ENCODE measurements at places on chromosomes 1 and 21.

- peak; percentile 77 for DNase-seq
These were observed 827 bp downstream of the FMN2 start for GRCh38 chr1:240092301-240093119.

- DNase-seq = no peak
These were observed 754.8 kb upstream of the ADAMTS5 start for GRCh38 chr21:27721675-27722074.

DNA sequence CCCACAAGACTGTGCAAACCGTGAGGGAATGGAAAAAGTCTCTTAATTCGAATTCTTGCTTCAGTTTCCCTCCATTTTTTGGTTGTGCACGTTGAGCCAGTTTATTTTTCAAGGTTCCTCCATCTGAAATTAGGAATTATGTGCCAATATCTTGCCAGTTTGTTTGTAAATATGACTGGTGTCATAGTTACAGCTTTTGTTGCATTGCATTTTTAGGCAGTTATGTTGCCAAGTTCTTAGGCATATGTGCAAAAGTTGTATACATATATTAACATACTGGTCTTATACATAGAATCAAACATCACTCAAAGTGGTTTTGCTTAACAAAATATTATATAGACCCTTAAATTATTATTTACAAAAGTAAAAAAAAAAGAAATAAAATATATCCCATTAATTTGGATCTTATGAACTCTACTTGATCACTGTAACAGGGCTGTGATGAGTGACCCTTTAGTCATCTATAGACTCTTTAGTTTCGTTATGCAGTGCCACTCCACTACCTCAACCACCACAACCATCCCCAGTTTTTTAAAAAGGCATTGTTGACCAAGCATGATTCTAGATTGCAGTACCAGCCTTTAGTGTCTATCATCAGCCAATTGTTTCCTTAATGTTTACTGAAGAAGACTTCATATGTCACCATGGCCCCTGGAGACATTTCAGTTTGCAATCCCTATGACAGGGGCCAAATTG, 20.9 kb upstream of the DYNLT5 start:
- no peak for DNase-seq

GRCh38 chr1:33130297-33130696, 49.3 kb downstream of the AZIN2 start:
- DNase-seq = peak; percentile 39

DNA sequence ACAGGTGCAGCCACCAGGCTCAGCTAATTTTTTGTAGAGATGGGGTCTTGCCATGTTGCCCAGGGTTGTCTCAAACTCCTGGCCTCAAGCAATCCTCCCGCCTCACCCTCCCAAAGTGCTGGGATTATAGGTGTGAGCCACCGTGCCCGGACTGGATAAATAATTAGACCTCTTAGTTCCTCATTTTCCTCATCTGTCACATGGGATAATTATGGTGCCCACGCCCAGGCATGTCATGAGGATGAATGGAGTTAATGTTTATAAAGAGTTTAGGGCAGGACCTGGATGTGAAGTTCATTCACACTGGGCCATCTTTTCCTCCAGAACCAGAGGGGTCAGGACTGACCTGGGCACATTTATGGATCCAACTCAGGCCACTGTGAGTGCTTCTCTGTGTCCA, 23.7 kb downstream of the PADI3 start:
- DNase-seq = no peak

- peak; percentile 9 for DNase-seq
These were observed 41.9 kb upstream of the ANGPTL7 start for GRCh38 chr1:11147197-11147770.

- DNase-seq = no peak
These were observed 415.8 kb downstream of the SETD4 start for GRCh38 chr21:35644523-35644922.

GRCh38 chr1:48077795-48078222, 80.6 kb upstream of the TRABD2B start:
- DNase-seq = no peak

GRCh38 chr1:201448990-201449389, 20.0 kb downstream of the PHLDA3 start:
- DNase-seq = no peak

DNA sequence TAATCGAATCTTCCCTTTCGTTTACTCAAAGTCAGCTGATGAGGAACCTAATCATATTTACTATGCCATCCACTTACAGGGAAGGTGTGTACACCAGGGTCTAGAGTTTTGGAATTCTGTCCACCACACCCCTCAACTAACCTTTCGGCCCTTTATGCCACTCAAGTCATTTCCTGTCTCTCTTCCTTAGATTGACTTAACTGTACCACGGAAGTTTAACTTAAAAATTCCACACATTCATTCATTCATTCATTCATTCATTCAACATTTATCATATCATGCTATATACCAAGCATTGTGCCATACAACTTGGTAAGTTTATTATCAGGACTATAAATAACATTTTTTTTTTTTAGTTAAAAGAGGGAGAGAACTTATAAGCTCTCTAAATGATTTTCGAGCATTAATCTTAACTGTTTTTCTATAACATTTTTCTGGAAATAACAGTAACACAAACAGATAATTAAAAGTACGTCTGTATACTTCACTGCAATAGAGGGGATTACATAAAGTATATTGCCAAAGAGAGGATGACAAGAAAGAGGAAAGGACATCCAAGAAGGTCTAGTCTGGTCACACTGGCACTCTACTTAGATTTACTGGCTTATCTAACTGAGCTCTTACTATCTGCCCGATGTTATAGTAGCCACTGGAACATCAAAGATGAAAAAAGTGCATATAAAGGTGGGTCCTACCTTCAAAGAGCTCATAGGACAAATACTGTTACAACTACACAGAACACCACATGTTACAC, 243.7 kb downstream of the PBX1 start:
- no peak for DNase-seq

DNA sequence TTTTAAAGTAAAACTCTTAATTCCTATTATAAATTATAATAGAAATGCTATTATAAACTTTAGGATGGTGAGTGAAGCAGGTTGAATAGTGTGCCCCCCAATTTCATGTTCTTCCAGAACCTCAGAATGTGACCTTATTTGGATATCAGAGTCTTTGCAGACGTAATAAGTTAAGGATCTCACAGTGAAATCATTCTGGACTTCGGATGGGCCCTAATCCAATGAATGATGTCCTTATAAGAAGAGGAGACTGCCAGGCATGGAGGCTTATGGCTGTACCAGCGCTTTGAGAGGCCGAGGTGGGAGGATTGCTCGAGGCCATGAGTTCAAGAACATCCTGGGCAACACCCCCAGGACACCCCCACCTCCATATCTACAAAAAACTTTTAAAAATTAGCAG, 9.4 kb upstream of the MT1HL1 start:
- peak; percentile 27 for DNase-seq

GRCh38 chr1:112744009-112744578, 29.0 kb upstream of the PPM1J start:
- peak; percentile 43 for DNase-seq

DNA sequence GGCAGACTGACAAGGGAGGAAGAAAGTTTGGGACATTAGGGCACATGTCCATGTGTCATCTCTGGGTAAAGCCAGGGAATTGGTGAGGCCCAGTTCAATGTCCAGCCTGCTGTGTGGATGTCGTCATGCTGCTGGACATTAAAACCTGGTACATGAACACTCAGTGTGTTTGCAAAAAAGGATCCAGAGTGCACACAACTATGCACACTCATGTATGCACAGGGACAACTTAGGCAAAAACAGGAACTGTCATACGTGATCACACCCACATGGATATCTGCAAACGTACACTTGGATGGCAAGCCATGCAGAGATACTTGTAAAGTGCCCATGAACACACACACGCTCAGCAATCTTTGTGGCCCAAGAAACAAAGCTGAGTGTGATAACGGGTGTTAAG, 47.9 kb upstream of the NEK2 start:
- no peak for DNase-seq

DNA sequence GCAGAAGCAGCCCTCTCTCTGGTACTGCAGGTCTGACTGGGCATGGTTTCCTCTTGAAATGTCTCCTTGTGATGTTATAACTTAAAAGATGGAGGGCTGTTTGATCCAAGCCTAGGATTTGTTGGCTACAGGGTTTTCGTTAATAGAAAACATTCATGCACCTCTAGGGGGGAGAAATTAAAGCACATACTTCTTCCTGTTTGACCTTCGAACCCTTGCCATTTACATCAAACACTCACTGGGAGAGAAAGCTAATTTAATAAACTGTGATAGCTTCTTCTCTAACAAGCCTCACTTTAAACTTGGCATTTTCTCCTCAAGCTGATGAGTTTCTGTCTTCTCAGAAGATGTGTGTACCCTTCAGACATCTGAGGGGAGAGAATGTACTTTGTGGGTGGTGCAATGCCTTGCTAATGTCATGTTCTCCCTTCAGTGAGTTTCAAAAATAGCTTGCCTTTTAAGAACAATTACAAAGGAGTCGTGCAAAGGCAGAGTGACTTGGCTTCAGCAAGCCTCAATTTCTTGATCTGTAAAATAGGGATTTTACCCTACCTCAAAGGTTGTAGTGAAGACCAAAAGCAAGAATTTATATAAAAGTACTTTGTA, 20.4 kb downstream of the CACHD1 start:
- DNase-seq = no peak

GRCh38 chr1:219837994-219838294, 90.4 kb downstream of the SLC30A10 start:
- no peak for DNase-seq

DNA sequence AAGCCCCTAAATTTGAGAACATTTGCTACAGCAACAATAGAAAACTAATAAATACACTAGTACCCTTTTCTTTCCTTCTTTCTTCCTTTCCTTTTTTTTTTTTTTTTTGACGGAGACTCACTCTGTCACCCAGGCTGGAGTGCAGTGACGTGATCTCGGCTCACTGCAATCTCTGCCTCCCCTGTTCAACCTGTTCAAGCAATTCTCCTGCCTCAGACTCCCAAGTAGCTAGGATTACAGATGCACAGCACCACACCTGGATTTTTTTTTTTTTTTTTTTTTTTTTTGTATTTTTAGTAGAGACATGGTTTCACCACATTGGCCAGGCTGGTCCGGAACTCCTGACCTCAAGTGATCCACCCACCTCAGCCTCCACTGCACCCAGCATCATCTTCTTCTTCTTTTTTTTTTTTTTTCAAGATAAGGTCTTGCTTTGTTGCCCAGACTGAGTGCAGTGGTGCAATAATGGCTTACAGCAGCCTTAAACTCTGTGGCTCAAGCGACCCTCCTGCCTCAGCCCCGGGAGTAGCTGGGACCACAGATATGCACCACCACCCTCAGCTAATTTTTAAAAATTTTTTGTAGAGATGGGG, 19.6 kb upstream of the CBR3 start:
- no peak for DNase-seq

- DNase-seq = no peak
These were observed 18.1 kb upstream of the IL19 start for GRCh38 chr1:206752481-206752880.

DNA sequence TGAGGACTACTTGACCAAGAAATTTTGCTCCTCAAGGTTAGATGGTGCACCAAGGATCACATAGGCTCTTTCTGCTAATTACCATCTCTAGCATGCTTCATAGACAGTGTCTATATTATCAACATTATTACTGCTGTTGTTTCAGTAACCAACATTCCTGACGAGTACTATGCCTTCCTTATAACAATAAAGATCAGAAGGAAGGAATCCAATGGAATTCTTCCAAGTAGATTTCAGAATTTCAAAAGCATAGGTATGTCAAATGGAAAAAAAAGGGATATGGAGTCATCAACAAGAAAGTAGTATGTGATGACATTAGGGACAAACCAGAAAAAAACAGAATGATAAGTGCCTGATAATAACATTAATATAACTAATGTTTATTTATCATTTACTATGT, 39.6 kb upstream of the LPGAT1 start:
- DNase-seq = peak; percentile 12

DNA sequence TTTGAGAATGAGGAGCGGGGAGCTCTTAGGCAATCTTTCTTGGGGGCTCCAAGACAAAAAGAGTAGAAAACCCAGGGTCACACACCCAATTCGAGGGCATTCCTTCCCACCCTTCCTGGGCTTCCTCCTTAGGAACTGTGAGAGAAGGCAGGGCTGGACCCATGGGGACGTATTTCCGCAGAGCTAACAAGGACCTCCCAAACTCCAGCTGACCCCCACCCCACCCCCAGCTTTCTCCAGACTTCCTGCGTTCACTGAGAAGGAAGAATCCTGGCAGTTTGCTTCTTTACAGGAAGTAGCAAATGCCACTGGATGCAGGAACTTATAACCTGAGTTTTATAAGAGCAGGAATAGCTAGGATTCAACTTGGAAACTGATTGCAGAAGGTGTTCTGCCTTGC, 2.7 kb upstream of the LHX9 start:
- no peak for DNase-seq

DNA sequence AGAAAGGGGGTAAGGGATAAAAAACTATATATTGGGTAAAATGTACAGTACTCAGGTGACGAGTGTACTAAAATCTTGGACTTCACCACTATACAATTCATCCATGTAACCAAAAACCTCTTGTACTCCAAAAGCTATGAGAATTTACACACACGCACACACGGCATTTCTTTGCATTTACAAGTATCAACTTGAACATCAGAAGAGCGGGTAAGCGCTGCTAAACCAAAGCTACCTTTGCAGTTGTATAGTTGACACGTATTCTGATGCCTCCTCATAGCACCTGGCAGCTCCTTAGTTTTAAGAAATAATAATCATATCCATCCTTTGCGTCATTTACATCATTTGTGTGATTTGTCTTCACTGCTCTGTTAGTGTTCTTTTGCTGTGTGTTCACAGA, 17.6 kb downstream of the CDC42BPA start:
- no peak for DNase-seq

DNA sequence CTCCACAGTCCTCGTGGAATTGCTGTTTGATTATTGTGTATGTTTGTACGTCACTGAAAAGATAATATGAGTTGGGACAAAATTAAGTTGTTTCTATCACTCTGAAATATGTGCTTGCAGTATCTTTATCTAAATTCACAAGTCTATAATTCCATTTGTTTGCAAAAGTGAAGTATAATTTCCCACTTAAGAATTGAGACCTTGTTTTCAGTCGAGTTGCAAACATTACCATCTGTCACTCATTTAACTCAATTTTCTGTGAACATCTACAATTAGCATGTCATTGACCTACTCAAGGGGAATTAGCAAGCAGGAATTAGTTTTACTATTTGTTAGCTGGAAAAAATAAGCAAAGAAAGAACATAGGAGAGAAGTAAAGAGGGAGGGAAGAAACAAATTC, 195.8 kb downstream of the TPR start:
- DNase-seq = no peak

- DNase-seq = no peak
These were observed 25.6 kb downstream of the CCDC190 start for GRCh38 chr1:162835157-162835899.

GRCh38 chr1:19648689-19649088, 4.6 kb downstream of the NBL1 start:
- no peak for DNase-seq

All from astrocyte of the spinal cord (primary cell).